ENCODE measurements at places on chromosomes 12 and 14. TPM values are rescaled to one million over a fixed set of nuclear protein-coding genes. Genes with fewer than 3 reads are reported as not detected.

DNA sequence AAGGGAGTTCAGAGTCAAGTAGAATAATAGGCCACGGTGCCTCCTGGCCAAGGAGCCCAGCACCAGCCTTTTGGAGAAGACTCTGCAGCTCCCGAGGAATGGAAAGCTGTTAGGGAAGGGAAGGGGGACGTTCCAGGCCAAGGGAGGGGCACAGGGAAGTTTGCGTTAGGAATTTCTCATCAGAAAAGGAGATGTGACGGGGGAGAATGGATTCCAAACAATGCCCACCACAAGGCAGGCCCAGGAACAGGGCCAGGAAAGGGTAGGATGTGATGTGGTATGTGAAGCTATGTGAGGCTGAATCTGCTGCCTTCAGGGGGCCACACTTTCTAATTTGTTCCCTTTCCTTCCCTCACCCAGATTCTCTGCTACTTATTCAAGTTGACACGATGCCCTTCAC is 46.0 kb downstream of the DGLUCY start:
- no peaks in the 10 kb centered on the region for H3K4me1 ChIP-seq
- no peak for DNase-seq
- no peaks in the 10 kb centered on the region for H3K27me3 ChIP-seq
- H3K27ac ChIP-seq, result 0 out of 2 replicates have a peak overlapping the region, but pooled peaks have one; percentile 30
- peaks cover 25% of the 10 kb centered on the region for H3K36me3 ChIP-seq

The CCDC175 gene
- 0.16 TPM for total RNA-seq

The AMN gene
- 2.8 TPM for total RNA-seq

- peaks cover 3% of the 10 kb centered on the region for H3K36me3 ChIP-seq
- DNase-seq, result no peak
- no peaks in the 10 kb centered on the region for H3K27me3 ChIP-seq
Measured at GRCh38 chr12:110677982-110678381, 10.9 kb downstream of the HVCN1 start.

DNA sequence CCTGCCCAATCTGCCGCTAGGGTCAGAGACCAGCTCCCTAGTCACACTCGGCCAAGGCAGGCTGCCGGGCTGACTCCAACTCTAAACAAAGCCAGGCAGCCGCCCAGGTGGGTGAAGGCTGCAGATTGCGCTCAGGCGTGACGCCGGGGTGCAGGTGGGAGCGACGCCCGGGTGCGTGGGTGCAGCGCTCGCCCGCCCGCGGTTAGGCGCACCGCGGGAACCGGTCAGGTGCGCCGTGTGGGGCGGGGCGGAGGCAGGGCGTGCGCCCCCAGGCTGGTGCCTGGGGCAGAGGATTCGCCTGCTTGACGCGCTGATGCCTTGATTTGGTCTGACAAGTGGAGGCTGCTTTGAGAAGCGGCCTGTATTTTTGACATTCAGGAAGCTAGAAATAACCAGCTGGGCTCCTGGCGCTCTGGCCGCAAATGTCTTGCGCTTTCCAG is 126.7 kb upstream of the HIF1A start:
- H3K4me3 ChIP-seq, result peak overlapping the region; percentile 60
- H3K27me3 ChIP-seq, result peaks cover 10% of the 10 kb centered on the region
- DNase-seq, result peak; percentile 44
- H3K4me1 ChIP-seq, result peaks cover 34% of the 10 kb centered on the region
- H3K27ac ChIP-seq, result no peak overlapping the region

DNA sequence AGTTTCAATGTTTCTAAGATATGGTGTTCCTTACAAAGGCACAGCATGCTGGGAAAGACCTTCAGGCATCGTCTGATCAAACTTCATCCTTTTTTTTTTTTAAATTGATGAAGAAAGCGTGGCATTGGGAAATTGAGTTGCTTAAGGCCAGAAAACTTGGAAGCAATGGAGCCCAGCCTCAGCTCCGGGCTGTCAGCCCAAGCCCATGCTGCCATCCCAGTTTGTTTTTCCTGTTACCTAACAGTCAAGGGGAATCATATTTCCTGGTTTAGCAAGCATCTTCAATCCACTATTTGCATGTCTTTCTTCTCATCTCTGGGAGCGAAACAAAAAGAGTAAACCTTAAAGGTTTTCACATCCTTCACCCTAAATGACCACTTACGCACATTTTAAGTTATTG is 200.2 kb downstream of the CHST11 start:
- H3K4me1 ChIP-seq, result peaks cover 53% of the 10 kb centered on the region
- no peak for DNase-seq
- H3K36me3 ChIP-seq, result no peaks in the 10 kb centered on the region
- no peak overlapping the region for H3K4me3 ChIP-seq

DNA sequence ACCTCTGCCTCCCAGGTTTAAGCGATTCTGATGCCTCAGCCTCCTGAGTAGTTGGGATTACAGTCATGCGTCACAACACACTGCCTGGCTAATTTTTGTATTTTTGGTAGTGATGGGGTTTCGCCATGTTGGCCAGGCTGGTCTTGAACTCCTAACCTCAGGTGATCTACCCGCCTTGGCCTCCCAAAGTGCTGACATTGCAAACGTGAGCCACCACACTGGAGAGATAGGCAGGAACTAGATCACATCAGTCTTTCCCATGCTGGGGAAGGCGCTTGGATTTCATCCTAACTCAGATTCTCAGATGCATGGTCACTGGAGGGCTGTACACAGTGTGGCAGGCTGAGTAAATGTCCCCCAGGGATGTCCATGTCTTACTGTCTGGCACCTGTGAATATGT is 18.0 kb upstream of the ORAI1 start:
- no peaks in the 10 kb centered on the region for H3K36me3 ChIP-seq
- no peak overlapping the region for H3K4me3 ChIP-seq
- H3K27ac ChIP-seq, result no peak overlapping the region
- DNase-seq, result no peak

DNA sequence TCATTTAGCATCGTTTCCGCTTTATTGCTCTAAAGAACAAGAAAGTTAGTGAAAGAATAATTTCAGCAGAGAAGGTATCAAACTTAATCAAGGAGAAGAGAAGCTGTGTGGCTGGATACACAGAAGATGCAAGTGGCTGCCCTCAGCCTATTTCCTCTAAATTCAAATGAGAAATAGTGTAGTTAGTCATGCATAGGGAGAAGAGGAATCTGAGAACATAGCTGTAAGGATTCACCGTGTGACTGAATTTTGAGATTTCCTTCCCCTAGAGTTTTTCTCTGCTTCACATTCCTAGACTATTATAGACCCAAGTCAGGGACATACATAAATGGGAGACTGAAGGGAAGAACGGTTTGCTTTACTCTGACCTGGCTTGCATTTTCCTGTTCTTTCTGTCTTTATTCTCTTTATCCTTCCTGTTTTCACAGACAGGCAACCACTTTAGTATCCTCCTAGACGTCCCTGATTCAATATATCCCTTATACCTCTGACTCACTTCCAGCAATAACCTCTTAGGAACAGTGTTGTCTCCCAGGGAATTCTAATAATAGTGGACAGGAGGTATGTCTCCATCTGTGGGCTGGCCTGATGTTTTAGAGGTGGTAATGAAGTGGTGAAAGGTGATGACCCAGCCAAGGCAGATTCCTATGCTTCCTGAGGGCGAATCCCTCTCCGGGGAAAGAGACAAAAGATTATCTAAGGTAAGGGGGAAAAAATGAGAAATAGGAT is 7.0 kb downstream of the RNASE10 start:
- no peaks in the 10 kb centered on the region for H3K27me3 ChIP-seq
- H3K36me3 ChIP-seq, result no peaks in the 10 kb centered on the region
- no peak overlapping the region for H3K4me3 ChIP-seq
- peaks cover 11% of the 10 kb centered on the region for H3K4me1 ChIP-seq
- H3K27ac ChIP-seq, result no peak overlapping the region
- DNase-seq, result no peak

The TAS2R9 gene
- not detected for total RNA-seq

- H3K27ac ChIP-seq, result no peak overlapping the region
- H3K4me3 ChIP-seq, result no peak overlapping the region
- H3K36me3 ChIP-seq, result no peaks in the 10 kb centered on the region
- DNase-seq, result no peak
Measured at GRCh38 chr14:97539411-97539795, 742.2 kb downstream of the VRK1 start.
